T-cell (primary cell): ENCODE measurements at places on chromosomes 13 and 19. TPM values are rescaled to one million over a fixed set of nuclear protein-coding genes. Genes with fewer than 3 reads are reported as not detected.

Gene GZMM
- 66.2 TPM for total RNA-seq

Gene NCAN
- 0.10 TPM for total RNA-seq

Gene ZNF823
- 3.3 TPM for total RNA-seq

- DNase-seq, result no peak
Measured at GRCh38 chr13:109418111-109418510, 368.3 kb downstream of the IRS2 start.

DNA sequence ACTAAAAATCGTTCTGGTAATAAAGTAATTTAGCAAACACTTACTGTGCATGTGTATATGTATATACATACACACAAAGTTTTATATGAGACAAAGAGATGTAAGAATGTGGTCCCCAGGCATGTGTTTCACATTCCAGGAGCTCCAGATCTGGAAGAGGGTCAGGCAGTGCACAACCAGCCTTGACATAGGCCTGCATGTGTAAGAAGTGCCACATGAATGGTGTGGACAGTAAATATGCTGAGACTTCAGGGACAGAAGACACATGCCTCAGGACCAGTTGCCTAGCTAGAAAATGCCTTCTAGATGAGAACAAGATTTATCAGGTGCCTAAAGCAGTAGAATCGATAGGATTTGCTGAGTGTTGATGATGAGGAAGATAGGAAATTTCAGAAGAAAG, 76.4 kb downstream of the FRY start:
- DNase-seq, result no peak

DNA sequence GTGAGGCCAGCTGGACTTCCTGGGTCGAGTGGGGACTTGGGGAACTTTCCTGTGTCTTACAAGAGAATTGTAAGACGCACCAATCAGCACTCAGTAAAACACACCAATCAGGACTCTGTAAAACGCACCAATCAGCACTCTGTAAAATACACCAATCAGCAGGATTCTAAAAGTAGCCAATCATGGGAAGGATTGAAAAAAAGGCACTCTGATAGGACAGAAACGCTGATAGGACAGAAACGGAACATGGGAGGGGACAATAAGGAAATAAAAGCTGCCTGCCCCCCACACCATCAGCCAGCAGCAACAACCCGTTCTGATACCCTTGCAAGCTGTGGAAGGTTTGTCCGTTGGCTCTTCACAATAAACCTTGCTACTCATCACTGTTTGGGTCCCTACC, 73.1 kb upstream of the SGCG start:
- DNase-seq, result no peak

GRCh38 chr19:2315818-2316353, 7.9 kb upstream of the LINGO3 start:
- no peak for DNase-seq

DNA sequence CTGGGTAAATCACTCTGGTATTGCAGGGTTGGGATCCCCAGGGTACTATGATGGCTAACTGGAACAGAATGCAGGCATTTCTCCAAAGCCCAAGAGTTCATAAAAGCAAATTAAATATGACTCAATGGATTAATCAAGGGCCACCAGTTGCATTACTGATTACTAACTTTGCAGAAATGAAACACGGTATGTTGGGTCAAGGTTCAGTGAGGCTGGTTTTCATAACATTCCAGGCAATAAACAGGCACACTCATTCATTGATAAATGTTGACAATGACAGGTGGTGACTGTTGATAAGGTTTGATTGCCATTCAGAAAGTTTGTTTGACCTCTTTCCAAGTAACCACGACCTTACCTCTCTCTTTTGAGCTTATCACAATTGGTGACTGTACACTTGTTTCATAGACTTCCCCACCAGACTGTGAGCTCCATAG, 506 bp upstream of the AP1M1 start:
- DNase-seq, result no peak

DNA sequence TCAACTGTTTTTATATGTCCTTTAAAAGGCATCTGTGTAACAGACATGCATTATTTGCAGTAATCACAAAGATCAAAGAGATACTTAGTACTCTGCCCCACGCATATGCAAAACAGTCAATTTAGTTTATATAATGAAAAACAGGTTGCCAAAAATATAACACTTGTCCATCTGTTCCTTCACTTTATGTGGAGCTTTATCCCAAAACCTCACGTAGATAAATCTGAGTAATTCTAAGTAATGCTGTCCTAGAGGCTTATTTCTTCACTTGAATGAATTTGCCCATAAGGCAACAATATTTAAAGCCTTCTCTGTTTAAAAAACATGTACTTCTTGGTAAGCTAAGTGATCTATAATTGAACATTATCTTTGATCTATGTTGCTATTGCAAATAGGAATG, 20.3 kb upstream of the SLITRK6 start:
- no peak for DNase-seq

DNA sequence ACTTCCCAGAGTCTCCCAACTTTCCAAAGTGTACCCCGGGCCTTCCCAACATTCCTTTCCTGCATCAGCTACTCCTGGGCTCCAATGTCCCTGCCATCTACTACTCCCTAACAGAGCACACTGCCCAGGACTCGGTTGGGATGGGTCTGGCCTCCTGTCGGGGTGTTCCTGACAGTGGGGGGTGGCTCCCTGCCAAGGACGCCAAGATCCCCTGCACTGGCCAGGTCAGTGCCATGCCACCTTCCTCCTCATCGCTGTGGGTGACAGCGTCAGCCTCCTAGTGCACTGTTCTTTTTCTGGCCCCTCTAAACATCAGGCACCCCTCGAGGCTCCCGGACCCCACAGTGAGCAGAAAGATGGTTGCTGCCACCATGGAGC, 13.8 kb downstream of the EPS15L1 start:
- no peak for DNase-seq
